Activated CD4-positive, alpha-beta T cell treated with anti-CD3 and anti-CD28 coated beads for 1 hour (primary cell): ENCODE measurements at places on chromosomes 13 and 19.

DNA sequence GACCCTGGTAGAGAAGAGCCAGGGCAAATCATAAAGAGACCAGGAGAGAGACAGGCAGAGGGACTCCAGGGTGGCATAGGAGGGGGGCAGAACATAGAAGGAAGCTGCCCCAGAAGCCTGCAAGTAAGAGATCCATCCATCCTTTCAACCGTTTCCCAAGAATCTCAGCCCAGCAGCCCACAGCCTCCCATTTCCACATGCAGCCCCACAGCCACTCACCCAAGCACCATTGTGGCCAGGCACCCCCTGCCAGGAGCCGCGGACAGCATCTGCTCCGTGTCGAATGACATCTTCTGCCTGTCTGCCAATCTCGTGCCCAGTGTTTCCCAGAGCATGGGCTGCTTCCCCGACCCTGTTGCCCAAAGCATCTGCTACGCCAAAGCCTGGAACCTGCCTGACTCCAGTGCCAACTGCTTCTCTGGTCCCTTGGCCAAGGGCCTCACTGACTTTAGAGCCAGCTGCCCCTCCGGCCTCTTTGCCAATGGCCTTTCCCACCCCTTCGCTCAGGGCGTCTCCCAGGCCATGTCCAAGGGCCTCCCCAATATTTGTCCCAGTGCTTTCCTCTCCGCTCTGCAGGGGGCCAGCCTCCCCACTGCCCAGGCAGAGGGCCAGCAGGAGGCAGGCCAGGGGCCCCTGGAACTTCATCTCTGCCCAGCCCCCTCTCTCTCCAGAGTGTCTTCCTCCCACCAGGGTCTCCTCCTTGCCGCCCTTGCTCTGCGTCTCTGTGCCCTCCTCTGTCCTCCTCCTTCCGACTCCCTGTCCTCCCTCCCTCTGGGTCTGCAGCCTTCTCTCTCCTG, 420 bp downstream of the DMKN start:
- DNase-seq, result no peak

GRCh38 chr13:57865600-57866294, 234.2 kb downstream of the PCDH17 start:
- DNase-seq, result no peak

DNA sequence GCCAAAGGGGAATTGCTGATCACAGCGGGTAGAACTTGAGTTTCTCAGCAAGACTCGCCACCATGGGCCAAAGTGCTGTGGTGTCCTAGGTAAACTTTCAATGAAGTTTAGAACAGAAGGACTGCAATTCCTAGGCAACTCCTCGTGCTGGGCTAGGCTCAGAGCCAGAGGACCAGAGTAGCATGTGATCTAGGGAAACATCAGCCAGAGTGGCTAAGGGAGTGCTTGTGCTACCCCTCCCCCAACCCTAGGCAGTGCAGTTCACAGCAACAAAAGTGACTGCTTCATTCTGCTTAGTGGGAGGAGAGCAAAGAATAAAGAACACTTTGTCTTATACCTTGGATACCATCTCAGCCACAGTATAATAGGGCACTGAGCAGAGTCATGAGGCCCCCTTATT, 1658.6 kb upstream of the MIR17HG start:
- DNase-seq, result no peak

GRCh38 chr19:46033401-46033800, 7.4 kb downstream of the IGFL4 start:
- DNase-seq, result no peak

DNA sequence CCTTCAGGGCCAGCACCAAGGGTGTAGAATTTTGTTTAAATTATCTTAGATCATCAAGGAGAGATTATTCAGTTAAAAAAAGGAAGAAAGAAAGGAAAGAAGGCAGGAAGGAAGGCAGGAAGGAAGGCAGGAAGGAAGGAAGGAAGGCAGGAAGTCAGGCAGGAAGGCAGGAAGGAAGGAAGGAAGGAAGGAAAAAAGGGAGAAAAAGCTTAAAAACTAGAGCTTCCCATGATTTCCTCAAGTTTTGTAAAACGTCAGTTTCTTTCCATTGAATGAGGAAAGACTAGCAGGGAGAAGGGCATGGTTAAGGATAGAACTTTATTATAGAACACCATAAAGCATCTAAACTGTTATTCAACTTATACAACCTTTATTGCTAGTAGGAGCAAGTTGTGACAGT, 2672.0 kb upstream of the PCDH20 start:
- DNase-seq, result no peak

- DNase-seq, result no peak
Measured at GRCh38 chr13:98853771-98854221, 101.3 kb upstream of the SLC15A1 start.

GRCh38 chr19:46610413-46610775, 9.3 kb downstream of the CALM3 start:
- DNase-seq, result peak; percentile 4

DNA sequence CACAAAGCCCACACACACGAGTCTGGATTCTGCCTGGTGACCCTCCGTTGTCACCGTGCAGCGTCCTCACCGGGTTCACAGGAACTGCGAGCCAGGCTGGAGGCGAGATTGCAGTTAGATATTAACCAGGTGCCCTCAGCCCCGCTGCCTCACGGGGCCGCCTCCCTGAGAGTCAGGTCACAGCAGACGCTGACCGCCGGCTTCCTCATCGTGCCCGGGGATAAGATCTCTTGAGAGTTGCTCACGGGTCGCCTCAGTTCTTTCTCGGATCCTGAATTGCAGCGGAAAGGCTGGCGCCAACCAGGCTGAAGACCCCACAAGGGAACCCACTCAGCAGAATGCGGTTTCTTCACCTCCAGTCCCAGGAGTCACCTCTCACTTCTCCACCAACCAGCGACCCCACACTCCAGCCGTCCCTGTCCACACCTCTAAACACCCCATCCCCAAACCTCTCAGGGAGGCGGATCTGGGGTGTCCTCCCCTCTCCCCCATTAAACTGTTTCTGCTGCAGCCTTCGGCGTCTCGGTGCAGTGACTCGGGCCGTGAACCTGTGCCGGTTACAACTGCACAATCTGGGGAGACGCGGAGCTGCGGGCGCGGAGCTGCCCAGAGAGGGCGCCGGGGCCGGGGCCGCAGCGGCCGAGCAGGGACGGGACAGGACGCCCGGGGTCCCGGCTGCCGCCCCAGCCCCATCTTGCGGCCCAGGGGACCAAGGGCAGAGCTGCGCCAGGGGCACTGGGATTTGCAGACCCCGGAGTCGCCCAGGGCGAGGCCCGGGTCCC, 591 bp downstream of the ZNF823 start:
- DNase-seq, result peak; percentile 14

DNA sequence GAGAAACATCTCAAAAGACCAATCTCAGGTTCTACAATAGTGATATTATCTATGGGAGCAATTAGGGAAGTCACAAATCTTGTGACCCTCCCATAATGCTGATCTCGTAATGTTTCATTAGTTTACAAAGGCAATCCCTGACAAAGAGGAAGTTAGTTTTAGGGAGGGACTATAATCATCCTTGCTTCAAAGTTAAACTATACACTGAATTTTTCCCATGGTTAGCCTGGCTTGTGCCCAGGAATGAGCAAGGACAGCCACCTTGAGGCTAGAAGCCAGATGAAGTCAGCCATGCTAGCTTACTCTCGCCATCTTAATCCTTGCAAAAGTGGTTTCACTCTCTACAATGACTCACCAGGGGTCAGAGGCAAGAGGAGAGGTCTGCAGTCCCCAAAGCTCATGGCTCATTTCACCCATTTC, 5.4 kb downstream of the CEACAM3 start:
- no peak for DNase-seq

DNA sequence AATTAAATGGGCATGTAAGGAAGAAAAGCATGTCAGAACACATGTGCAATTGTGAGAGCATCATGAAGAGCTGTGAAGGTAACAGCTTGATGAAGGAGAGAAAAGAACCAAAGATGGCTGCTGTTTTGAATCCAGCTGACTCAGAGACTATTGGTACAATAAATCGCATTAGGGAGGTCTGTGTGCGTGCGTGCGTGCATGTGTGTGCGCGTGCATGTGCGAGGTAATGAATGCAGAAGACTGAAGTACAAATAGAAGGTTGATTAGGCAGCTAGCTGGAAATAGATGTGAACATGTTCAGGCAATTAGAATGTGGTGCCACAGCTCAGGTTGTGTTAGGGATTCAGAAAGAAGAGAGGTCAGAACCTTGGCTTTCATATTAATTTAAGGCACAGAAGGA, 440.5 kb downstream of the OXGR1 start:
- DNase-seq, result no peak

DNA sequence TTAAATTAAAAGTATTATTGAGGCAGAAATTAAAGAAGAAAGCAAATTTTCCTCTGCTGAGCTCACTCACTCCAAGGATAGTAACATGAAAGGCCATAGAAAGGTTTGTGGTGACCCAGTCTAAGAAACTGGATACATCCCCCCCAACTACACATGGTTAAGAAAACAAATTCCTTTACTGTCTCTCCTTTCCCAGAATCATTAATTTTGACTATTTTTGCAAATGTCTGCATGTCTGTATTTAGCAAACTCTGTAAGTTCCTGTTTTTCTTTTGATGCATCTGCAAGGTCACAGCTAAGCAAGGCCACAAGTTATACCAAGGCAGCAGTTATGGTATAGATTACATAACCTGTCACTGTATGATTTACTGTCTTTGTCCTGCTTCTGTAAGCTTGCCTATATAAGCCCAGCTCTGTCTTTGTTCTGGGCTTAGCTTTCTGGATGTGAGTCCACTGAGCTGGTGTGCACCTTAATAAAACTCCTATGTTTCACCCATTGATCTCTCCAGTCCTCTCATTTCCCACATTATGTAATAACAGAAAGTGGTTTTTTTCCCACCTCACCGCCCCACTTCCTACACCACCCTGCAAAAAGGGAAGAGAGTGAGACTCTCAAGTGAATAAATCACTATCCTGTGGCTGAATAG, 8.5 kb upstream of the ZNF83 start:
- no peak for DNase-seq

GRCh38 chr13:107563099-107563925, 652.0 kb downstream of the LIG4 start:
- DNase-seq, result no peak

DNA sequence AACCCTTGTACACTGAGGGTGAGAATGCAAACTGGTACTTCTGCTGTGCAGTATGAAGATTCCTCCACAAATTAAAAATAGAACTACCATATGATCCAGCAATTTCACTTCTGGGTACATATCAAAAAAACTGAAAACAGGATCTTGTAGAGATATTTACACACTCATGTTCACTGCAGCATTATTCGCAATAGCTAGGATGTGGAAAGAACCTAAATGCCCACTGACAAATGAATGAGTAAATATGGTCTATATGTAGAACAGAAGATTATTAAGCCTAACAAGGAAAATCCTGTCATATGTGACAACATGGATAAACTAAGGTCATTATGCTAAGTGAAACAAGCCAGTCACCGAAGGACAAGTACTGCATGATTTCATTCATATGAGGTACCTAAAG, 304.7 kb downstream of the ENOX1 start:
- DNase-seq, result no peak

DNA sequence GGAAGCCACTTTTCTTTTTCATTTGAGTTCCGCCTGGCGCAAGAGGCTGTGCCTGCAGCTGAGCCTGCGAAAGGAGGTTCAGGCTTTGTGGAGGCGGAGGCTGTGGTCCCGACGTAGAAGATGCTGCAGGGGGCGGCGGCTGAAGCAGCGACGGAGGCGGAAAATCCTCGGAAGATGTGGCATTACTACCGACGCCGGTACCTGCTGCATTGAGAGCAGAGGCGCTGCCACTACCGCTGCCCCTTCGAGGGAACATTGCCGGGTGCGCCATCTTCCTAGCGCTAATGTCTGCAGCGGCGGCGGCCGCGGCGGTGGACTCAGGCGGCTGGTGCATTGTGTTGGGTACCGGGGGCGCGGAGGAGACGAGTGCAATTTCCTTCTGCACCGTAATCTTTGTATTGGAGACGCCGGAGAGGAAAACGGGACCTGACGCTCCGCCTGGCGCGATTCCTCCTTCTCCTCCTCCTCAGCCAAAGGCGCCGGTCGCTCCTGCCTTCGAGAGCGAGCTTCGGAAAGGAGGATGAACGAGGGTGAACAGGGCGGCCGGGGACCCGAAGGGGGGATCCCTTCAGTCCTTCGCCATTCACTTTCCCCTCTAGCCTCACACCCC, at the start of gene TSC22D1:
Gene TSC22D1 (minus strand): TSS at position 590 of the 610 bp plus-strand sequence. CDS start 256 bp downstream, at position 334.
- DNase-seq, result peak; percentile 53

DNA sequence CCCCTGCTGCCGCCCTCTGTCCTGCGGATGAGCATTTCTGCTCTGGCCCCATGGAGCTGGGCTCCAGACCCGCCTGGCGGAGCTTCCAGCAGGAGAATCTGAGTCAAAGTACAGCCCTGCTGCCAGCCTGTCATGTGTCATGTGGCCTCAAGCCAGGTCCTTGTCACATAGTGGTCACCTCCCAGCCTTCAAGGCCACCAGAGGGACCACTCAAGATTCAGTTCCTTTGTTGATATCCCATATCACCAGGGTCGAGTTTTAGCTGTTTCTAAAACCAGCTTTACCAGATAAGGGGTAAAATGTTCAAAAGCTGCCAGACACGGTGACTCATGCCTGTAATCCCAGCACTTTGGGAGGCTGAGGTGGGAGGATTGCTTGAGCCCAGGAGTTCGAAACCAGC, 13.4 kb downstream of the THOP1 start:
- no peak for DNase-seq

GRCh38 chr13:21034603-21035191, 26.7 kb downstream of the LATS2 start:
- DNase-seq, result no peak

DNA sequence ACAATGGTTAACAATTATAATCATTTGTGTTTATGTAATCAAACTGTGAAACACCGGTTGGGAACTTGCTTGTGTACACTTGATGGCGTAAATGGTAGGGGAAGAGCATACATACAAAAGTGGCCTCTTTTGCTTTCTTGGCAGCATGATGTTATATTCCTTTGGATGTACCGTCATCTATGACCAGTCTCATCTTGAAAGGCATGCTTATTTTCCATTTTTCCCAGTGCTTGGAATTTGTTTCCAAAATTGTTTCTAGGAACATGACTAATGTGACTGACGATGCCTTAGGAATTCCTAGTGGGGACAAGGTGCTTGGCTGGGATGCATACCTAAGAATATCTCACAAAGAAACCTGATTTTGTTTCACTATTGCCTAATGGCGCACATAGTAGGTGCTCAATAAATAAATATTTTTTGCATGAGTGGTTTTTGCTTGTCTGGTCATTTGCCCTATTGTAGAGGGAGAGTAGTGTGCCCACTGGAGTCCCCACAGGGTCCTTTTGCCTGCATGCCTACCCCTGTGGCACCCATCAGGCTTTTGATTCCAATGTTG, 45.5 kb downstream of the SAE1 start:
- DNase-seq, result no peak
